Caudate nucleus (tissue), 63 donors: ENCODE measurements at places on chromosomes 4 and X.
A peak's percentile ranks its signal among the peaks of the same experiment; 100 is the strongest.

DNA sequence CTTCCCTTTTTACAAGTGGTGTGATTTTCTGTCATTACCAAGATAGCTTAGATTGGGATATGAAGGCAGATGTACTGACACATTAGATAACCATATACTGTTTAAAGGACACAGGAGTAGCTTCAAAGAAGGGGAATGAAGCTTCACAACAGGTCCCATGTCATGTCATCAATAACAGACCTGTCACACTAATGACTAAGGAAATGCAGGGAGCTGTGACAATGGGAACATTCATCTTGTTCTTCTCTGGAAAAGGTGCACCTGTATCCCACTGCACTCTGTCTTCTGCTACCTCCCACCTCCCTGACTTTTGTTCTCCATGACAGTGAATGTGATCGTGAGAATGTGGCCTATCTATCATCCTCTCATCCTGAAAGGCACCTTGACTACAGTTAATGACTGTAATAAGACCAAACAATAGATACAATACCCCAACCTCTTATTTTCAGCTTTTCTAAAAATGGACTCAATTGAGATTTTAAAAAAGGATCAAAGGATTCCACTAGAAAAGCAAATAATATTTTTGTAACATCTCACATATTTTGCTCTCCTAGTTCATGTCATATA is 472.5 kb downstream of the STPG2 start:
- DNase-seq, result no peak

DNA sequence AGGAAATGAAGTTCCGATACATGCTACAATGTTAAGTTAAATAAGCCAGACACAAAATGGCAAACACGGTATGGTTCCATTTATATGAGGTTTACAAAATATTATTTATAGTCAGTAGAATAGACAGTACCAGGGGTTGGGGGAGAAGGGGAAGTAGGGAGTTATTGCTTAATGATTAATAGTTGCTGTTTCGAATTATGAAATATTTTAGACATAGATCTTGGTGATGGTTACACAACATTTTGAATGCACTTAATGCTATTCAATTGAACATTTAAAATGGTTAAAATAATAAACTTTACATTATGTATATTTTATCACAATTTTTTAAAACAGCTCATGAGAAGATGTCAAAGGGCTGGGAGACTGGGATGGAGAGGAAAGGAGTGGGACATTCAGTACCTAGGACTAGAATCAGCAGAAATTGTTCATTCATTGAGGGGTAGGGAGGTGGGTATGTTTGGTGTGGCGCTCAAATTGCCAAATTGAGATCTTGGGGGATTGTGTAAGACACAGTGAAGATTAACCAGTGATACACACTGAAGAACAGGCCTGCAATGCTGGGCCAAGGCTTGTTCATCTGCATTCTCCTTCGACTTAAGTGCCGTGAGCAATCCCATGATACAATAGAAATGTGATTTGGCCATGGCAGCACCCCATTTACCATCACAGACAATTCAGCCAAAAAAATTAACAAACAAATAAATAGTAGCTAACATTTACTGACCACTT is 165.6 kb upstream of the GALNT7 start:
- no peak for DNase-seq

DNA sequence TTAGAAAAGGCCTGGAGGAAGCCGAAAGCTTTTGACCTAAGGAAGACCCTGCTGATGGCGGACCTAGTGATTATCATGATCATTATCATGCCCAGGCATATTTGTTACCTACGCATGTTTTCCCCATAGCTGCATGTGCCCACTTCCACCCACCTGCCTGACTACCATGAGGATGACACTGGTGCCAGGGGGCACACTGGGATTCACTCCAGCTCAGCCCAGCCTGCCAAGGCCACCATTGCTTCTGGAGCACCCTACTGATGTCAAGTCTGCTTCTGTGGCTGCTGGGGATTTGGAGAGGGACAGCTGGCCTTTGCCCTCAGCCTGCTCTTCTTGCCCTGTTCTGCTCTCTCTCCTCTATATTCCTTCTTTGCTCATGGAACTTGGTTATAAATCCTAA is 124.7 kb upstream of the NALF2 start:
- no peak for DNase-seq

GRCh38 chr4:176451443-176451842 is 131.7 kb downstream of the SPCS3 start:
- peak; percentile 52 for DNase-seq

- peak; percentile 3 for DNase-seq
These were observed 134.3 kb downstream of the APBB2 start for GRCh38 chr4:41079881-41080560.

DNA sequence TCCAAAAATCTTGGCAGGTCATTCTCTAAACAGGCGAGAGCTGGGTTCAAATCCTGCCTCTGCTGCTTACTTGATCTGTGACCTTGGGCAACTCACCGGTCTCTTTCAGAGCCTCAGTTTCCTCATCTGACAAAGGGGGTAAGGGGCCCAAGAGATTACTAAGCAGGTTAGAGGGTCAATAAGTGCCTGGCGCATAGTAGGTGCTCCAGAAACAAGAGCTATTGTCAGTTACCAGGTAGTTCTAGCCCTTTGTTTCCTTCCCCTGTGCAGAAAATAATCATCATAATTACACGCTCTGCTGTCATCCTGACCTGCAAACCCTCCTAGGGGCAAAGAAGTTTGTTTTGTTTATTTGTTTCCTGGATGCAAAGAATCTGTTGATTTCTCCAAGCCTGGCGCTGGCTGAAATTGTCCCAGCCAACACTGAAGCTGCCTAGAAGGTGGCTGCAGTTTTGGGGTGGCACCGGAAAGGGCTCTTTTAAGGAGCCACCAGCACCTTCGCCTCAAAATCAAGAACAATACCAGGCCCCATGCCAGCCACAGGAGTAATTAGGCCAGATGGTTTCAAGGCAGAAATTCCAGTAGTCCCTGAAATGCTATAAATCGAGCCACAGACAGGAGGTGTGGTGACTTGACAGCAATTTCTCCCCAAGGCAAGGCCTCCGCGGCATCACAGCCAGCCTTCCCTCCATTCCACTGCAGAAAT is 10.2 kb upstream of the KIAA0232 start:
- DNase-seq, result no peak

GRCh38 chr4:15837591-15837990 is 59.5 kb downstream of the CD38 start:
- no peak for DNase-seq

DNA sequence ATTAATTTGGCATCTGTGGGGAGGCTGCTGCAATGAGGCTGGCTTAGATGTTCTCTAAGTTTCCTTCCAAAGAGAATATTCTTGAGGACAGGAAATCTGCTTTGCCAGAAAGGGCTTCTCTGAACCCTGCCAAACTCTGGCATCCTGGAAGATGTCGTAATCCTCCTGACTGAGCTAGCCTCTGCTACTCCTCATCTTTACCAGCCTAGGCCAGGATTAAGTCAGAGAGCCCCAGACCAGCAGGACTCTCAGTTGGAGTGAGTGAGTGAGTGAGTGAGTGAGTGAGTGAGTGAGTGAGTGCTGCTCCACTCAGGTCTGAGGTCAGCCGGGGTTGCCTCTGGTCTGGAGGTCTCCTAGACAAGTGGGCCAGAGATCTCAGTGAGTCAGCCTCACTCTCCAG is 104.9 kb upstream of the SOD3 start:
- DNase-seq, result no peak

DNA sequence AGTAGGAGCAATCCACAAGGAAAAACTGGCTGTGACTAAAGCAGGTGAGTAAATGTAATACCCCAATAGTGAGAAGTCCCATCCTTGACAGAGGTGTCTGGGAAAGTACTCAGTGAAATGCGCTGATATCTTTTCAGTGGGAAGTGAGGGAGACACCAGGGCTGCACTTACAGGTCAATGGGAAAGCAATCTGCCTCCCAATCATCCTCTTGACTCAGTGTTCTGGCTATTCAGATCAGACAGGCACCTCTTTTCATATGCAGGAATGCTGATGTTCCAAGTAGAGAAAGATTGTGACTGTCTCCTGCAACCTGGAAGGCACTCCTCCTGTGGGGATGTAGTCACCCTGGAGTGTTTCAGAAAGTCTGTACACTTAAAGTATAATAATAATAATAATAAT is 39.9 kb upstream of the SPIN2A start:
- no peak for DNase-seq

DNA sequence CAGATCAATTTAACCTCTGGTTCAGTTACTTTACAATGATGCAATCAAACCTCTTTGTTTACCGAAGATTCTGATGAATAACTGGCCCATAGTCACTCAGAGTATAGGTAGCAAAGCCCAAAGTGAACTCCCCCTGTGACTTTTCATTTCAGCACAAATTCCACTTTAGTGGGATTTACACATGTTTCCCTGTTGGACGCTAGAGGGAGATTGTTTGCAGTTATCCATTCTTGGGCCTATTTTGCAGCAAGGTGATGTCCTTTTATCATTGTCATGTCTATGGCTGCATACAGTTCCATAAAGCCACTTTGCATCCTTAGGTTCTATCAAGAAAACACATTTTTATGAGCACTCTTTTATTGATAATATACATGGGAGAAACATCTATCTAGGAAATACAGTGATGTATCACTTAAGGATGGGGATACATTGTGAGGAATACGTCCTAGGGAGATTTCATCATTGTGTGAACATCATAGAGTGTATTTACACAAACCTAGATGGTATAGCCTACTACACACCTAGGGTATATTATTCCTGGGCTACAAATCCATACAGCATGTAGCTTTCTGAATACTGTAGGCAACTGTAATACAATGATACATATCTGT is 14.5 kb upstream of the DKK2 start:
- no peak for DNase-seq

DNA sequence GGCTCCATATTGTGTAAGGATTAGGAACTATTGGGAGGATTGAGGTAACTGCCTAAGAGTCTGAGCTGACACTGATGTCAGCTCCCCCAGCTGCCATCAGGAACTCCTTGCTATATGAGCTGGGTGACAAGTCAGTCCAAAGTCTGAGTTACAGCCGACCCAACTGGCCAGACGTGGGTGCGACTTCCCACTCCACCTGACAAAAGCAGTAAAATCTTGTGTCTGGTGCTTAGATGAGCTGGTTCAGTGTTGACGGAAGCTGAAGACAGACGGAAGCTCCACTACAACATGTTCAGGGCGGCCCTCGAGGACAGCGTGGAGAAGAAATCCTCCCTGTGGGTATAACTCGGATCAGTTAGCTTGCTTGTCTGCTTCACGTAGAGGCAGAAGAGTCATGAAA is 22.8 kb upstream of the NAT8L start:
- no peak for DNase-seq

DNA sequence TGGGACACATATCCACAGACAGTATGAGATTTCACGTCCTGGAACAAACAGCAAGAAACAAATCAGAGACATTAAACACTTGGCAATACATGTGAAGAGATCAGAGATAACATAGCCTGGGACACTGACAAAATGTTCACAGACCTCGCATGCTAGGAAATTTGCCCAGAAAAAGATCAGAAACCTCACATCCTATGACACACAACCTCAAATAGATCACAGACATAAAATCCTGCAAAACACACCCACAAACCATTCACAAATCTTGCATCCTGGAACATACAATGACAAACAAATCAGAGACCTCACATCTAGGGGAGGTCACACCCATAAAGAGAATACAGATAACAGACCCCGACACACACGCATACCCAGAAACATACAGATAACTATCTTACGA is 18.0 kb downstream of the SUV39H1 start:
- no peak for DNase-seq

- no peak for DNase-seq
These were observed 517.1 kb downstream of the PCDH7 start for GRCh38 chr4:31237233-31237632.

DNA sequence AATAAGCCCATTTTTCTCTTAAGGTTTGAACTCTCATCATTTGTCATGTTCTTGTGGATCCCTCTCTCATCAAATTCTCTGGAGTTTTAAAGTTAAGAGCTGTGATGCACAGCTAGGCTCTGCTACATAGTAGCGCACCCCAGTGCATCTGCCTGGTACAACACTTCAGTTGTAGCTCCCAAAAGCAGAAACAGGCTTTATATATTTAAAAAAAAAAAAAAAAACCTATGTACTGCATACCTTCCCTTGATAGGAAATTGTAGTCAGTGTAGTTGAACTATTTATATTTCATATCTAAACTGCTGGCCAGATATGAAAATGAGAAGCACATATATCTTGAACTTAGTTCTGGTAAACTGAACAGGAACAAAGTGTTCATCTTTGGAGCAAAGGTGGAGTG is 131.4 kb downstream of the KLHL13 start:
- DNase-seq, result no peak

GRCh38 chr4:170088716-170089115 is 1.0 kb downstream of the AADAT start:
- DNase-seq, result no peak

DNA sequence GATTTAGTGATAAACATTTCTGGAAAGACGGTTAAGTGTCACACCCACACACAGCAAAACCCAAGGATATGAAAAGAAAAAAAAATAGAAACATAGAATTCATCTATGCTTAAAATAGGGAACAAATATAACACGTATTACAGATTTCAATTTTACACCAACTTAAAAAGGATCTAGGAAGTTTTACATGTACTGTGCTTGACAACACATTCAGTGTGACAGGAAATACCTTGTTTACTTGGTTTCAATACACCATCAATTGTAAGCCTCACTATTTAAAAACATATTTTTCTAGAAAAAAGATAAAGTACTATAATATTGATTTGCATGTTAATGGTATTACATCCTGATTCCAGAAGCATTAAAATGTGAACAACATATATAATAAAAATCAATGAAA is 77.0 kb upstream of the SPRY1 start:
- no peak for DNase-seq

- DNase-seq, result no peak
These were observed 20.5 kb downstream of the SEPTIN11 start for GRCh38 chr4:76969941-76970529.

DNA sequence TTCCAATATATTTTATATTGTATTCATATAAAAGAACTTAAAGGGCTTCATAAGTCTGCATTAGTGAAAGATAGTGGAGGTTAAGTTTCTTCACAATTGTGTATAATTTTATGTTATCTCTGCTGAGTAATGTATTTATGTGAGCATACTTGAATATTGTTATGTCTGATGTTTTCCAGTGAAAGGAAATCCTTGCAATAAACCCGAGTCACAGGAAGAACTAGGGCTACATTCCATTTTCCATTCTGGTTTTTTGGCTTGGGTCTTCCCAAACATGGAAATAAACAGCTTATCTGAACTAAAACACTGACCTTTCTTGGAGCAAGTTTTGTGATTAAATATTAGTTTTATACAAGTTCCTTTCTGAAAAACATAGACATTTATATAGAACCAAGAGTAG is 231.3 kb upstream of the GPRIN3 start:
- DNase-seq, result no peak

GRCh38 chrX:44878780-44879179 is 5.8 kb downstream of the KDM6A start:
- DNase-seq, result no peak

DNA sequence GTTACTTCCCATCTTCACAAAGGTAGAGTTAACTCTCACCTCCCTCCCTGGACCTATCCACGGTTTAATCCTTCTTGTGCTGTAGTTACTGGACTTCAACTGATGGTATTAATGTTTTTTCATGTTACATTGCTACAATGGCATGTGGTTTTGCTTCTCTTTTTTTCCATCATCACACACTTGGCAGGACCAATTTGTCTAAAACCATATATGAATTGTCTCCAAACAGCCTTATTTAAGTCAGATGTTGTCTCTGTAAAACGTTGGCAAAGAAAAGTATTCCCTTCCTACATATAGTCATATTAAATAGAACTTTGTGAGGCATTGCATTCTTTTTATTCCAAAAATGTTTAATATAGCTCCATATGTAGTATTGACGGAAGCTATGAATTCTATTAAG is 15.5 kb downstream of the PRRG1 start:
- DNase-seq, result no peak

GRCh38 chrX:47420265-47420664 is 49.9 kb downstream of the ZNF157 start:
- DNase-seq, result no peak

GRCh38 chr4:140277576-140277975 is 95.9 kb upstream of the SCOC start:
- DNase-seq, result no peak
